ENCODE measurements at places on chromosomes 7 and 10. TPM values are rescaled to one million over a fixed set of nuclear protein-coding genes. Genes with fewer than 3 reads are reported as not detected.
A peak's percentile ranks its signal among the peaks of the same experiment; 100 is the strongest.

Gene AKR1C2
- 9.9 TPM for total RNA-seq

- H3K27me3 ChIP-seq: no peaks in the 10 kb centered on the region
- no peak overlapping the region for H3K27ac ChIP-seq
- no peak overlapping the region for H3K4me3 ChIP-seq
- no peaks in the 10 kb centered on the region for H3K36me3 ChIP-seq
- DNase-seq: no peak
These were observed 50.0 kb upstream of the WIPI2 start for GRCh38 chr7:5139998-5140397.

DNA sequence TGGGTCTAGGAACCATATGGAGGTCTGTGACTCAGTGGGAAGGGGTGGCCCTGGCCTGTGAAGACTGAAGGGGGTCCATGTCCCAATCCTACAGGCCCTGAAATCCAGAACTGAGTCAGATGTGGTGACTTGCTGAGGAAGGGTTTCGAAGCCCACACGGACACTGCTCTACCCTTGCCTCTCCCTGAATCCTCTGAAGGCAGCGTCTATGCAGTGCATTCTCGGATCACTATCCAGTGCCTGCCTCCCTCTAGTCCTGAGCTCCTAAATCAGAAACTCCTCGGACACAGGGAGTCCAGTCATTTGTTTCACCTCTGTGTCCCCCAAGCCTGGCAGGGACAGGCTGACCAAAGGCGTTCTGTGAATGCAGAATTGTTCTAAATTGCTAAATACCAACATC lies 25.4 kb upstream of the TMEM72 start:
- H3K27ac ChIP-seq: no peak overlapping the region
- H3K27me3 ChIP-seq: no peaks in the 10 kb centered on the region
- H3K4me1 ChIP-seq: no peaks in the 10 kb centered on the region
- no peak for DNase-seq
- H3K4me3 ChIP-seq: no peak overlapping the region

DNA sequence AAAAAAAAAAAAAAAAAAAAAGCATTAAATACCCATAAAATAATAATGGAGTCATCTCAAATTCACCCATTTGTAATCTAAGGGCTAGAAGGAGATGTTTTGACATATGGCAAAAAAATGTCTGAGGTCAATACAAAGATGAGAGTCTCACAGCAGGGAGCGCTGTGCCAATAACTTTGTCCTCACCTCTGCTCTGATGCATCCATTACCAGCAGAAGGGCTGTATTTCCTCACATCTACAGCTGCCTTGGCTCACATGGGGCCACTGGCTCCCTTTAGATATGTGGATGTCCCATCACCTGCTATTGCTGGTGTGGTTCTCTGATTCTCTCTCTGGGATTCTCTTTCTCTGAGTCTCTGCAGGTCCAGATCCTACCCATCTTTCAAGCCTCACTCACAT lies 90.3 kb upstream of the FAM133B start:
- no peaks in the 10 kb centered on the region for H3K27me3 ChIP-seq
- peaks cover 48% of the 10 kb centered on the region for H3K4me1 ChIP-seq
- H3K27ac ChIP-seq: peak overlapping the region; percentile 53
- H3K36me3 ChIP-seq: no peaks in the 10 kb centered on the region

GRCh38 chr10:70354556-70354955 lies 27.9 kb downstream of the LRRC20 start:
- no peaks in the 10 kb centered on the region for H3K36me3 ChIP-seq
- DNase-seq: no peak
- H3K4me3 ChIP-seq: no peak overlapping the region
- H3K27ac ChIP-seq: no peak overlapping the region

Gene CYP2C19
- total RNA-seq: 0.17 TPM

DNA sequence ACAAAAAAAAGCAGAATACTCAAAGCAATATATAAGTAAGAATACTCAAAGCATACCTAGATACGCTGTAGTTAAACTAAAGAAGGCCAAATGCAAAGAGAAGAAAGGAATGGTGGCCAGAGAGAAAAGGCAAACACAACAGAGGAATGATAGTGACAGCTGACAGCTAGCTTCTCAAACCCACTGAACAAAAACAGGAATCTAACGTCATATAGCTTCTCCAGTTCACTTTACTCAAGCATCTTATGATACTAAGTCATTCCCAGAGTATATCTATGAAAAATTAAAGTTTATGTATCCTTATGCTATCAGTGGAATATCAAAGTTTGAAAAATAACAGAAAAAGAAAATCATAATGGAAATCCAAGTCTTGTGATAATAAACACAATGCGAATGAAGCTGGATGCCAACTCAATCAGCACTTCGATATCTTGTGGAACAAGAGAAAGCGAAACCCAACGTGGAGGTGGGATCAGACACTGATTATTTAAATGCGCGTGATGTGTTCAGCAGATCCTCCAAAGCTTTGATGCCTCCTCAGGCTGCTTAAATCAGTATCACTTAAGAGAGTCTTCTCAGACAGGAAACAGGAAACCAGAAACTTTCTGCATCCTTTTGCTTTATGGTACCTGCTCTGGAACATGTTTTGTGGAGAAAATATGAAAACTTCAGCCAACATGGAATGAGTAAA lies 102.8 kb downstream of the PIP4K2A start:
- peaks cover 18% of the 10 kb centered on the region for H3K36me3 ChIP-seq
- H3K4me3 ChIP-seq: no peak overlapping the region
- no peak for DNase-seq

All from esophagus muscularis mucosa (tissue), 4 donors.